ENCODE measurements at places on chromosomes 16 and 17.

DNA sequence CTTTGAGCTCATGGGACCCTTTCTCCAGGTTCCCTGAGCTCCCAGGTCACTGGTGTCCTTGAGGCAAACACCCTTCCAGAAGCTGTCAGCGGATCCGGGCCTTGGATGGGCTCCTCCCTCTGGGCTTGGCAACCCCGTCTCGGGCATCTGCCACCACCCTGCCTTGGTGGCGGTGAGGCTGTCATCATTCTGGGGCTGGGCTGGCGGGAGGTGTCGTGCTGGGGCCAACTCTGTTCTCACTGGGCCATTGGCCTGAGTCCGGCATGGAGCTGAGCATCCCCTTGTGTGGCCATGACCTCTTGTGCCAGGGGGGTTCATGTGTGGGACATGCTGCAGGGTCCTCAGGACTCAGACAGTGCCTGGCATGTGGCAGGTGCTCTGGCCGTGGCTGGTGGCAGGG lies 197.6 kb downstream of the LAT start:
- DNase-seq, result no peak

DNA sequence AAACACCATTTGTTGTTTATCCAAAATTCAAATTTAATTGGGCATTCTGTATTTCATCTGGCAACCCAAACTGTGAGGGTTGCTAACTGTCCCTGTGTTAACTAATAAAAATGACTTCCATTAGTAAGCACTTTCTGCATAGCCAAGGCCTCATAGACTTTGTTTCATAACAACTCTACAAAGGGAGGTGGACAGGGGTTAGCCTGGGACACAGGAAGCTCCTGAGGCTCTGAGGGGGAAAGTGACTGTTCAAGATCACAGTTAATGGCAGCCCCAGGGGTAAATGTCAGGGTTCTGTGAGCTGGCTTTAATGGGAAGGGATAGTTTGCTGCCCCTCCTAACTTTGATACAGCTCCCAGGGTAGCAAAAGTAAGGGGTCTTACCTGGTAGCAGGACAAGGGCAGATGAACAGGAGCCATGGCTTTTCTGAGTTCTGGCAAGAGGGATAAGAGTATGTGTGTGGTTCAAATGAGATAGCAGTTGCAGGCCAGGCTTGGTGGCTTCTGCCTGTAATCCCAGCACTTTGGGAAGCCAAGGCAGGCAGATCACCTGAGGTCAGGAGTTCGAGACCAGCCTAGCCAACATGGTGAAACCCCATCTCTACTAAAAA lies 2.2 kb downstream of the HEATR9 start:
- no peak for DNase-seq

DNA sequence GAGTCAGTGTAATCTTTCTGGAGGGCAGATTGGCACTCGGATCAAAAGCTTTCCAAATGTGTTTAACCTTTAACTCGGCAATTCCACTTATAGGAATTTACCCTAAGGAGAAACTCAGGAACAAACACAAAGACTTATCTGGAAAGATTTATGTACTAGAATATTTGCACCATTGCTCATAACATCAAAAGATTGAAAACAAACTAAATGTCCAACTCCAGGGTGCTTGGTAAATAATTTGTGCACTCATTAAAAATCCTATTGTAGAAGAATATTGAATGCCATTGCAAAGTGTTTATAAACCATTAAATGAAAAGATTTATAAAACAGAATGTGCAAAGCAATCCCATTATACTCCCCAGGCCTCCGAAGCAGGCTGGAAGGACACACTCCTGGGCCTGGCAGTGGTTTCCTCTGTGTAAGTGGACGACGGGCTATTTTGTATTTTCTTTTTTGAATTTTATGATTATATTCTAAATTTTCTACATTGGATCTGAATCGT lies 18.7 kb upstream of the RBFOX3 start:
- no peak for DNase-seq

DNA sequence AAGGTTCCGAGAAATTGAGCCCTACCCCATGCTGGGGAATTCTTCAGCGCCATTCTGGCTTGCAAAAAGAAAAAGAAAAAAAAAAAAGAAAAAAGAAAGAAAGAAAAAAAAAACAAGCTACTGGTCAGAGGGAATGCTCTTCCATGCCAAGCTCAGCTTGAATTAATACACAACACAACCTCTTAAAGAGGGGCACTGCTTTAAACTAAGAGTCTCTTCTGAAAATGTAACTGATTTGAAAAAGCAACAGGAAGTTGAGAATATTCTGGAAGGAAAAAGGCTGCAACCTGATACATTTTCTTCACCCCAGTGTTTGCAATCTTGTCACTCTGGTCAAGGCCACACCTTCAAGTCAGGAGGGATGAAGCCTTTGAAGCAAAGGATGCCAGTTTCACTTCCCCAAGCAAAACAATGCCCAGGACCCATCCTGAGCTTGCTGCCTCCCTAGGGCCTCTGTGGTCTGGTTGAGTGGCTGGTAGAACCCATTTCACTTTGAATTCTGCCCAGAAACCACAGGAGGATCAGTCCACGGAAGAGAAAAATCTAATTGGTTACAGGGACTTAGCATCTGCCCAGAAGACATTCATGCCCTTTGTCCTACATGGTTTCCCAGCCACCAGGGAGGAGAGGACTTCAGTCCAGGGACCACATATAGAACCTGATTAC lies 389.7 kb downstream of the SOX9 start:
- DNase-seq, result no peak

DNA sequence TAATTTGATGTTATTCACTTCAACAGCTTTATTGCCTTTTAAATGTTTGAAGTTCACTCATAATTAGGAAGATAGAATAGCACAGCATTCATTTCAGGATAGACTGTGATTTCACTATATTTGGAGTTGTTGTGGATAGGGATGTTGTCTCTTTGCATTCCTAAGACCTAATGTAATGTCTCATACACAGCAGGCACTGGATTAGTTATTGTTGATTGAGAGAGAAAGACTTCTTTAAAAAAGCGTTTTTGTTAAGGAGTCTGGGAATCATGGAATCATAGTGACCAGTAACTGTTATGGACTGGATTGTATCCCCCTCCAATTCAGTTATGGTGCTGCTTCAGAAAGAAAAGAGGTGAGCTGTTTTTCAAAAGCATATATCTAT lies 122.0 kb downstream of the USP22 start:
- DNase-seq, result no peak

All from T-helper 17 cell (primary cell).